ENCODE measurements at places on chromosomes 12 and 14. TPM values are rescaled to one million over a fixed set of nuclear protein-coding genes. Genes with fewer than 3 reads are reported as not detected.

- DNase-seq = no peak
Measured at GRCh38 chr12:24230061-24230701, 280.7 kb upstream of the SOX5 start.

GRCh38 chr14:87898301-87898700 is 94.7 kb downstream of the GALC start:
- no peak for DNase-seq

P2RX2 gene
- not detected for total RNA-seq

FOXA1 gene
- not detected for total RNA-seq

RGS6 gene
- total RNA-seq = 2.0 TPM

RIMBP2 gene
- total RNA-seq = 1.3 TPM
